ENCODE measurements at places on chromosomes 5 and 9. TPM values are rescaled to one million over a fixed set of nuclear protein-coding genes. Genes with fewer than 3 reads are reported as not detected.

- DNase-seq = no peak
Measured at GRCh38 chr5:94267350-94267899, 351.0 kb downstream of the KIAA0825 start.

- no peak for DNase-seq
Measured at GRCh38 chr5:122154910-122155309, 25.6 kb downstream of the ZNF474 start.

DNA sequence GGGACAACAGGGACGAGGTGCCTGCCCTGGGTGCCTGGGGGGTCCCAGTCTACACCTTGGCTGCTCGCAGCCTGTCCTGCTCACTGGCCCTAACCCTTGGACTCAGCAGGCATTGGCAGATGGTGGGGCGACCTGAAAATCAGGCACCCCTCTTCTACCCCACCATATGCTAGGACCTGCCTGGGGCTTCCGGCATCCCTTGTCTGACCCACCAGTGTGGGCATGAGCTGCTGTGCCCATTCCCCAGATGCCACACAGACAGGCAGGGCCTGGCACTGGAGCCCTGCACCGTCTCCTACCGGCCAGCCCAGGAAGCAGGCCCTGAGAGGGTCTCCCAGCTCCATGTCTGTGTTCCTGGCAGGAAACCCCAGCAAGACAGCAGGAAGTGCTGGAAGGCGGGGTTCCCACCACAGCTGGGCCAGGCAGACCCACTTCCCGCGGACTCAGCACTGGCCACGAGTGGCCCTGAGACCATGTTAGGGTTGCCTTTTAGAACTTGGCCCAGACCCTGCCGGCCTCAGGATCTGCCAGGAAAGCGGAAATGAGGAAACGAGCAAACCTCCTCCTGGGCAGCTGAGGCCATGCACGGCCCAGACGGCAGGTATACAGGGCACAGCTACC, 3.1 kb downstream of the NINJ1 start:
- no peak for DNase-seq

The FCN2 gene
- total RNA-seq = not detected

The RBM27 gene
- 18.8 TPM for total RNA-seq

The PRDM9 gene
- not detected for total RNA-seq

- DNase-seq = no peak
Measured at GRCh38 chr5:168313596-168314204, 22.3 kb downstream of the WWC1 start.

The ZSWIM6 gene
- total RNA-seq = 7.1 TPM

DNA sequence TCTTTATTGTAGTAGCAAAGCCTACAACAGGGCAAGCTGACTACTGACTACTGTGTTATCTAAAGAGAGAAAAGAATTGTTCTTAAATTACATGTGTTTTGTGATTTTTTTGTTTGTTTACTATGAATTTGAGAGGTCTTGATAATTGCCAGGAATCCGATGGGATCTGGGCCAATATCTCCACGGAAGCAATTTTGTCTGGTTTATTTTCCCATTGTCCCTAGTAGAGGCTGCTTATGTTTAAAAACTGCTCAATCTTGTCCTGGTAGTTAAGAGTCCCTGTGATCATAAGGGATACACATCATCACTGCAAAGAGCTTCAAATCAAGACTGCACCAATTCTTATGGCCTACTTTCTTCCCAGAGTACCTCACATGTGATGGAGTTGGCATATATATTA, 94.4 kb downstream of the GLDC start:
- DNase-seq = no peak

DNA sequence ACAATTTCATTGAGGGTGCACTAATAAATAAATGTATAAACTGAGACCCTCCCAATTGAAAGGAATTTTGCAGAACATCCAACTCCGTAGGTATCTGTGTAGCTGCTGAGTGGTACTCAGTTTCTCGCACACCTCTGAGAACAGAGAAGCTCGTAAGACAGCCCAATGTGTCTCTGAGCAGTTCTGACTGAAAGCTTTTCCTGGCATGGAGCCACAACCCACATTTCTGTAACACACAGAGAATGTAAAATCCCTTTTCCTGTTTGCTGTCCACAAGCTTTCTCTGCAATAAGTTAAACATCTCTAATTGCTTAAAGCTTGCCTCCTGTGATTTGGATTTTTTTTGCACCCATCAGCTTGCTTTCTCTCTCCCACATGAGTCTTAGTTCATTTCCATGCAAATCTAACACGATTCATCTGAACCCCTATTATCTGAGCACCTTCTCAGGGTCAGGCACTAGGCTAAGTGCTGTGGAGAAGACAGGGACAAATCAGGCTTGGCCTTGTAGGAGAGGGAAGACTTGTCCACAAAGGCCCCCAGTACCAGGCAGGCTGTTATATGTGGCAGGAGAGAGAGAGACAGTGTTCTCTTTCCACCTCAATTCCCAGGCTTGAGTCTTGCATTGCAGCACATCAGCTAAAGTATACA, 44.2 kb upstream of the COL15A1 start:
- no peak for DNase-seq

The TAF1L gene
- total RNA-seq = 0.05 TPM

DNA sequence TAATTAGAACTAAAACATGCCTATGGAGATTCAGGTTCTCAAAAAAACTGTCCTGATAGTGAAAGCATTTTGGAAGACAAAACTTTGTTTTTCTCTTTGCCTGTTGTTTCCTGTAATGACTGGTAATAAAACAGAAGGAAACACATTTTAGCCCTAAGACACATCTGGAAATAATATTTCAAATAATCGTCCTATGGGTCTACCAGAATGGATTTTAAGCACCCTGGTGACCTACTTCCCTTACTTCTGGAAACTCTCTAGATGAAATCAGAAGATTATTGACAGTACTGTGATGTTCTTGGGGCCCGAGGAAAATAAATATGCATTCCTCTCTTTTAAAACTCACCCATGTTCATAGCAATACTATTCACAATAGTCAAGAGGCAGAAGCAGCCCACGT, 110.1 kb upstream of the TLE4 start:
- DNase-seq = no peak

GRCh38 chr5:134209477-134210245, 16.2 kb downstream of the PPP2CA start:
- no peak for DNase-seq

DNA sequence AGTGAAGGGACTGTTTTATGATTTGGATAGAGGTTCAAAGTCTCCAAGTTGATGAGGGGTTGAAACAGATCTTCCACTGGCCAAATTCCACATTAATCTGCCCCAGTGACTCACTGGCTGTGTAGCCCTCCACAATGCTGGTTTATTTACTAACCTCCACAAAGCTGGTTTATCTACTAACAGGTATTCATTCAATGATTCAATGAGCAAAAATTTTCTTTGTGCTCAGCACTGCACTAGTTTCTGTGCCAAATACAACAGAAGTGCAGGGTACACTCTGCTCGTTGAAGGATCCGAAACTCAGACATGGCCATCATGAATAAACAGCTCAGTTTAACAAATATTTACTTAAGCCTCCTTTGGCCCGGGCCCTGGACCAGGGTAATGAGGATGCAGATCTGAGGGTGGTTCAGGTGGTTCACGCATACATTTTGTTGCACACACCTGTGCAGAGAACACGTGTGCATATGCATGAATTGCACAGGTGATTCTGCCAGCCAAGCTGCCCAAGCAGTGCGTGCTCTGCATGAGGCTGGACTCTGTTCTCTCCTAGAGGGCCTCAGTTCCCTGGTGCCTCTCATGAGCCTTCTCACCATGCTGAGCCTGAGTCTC, 71.0 kb downstream of the SH3PXD2B start:
- no peak for DNase-seq

GRCh38 chr9:127628758-127629467, 16.8 kb downstream of the STXBP1 start:
- no peak for DNase-seq

GRCh38 chr9:109574061-109574882, 76.2 kb upstream of the PTPN3 start:
- DNase-seq = no peak

GRCh38 chr5:148739023-148739422, 84.7 kb upstream of the HTR4 start:
- no peak for DNase-seq

- DNase-seq = no peak
Measured at GRCh38 chr9:130207241-130207992, 35.2 kb downstream of the NCS1 start.

The CDC20B gene
- 0.18 TPM for total RNA-seq

The GGTA1 gene
- total RNA-seq = not detected

The CXCL14 gene
- not detected for total RNA-seq

The YIPF5 gene
- total RNA-seq = 47.5 TPM

GRCh38 chr9:89358985-89359384, 40.7 kb downstream of the SECISBP2 start:
- DNase-seq = no peak

DNA sequence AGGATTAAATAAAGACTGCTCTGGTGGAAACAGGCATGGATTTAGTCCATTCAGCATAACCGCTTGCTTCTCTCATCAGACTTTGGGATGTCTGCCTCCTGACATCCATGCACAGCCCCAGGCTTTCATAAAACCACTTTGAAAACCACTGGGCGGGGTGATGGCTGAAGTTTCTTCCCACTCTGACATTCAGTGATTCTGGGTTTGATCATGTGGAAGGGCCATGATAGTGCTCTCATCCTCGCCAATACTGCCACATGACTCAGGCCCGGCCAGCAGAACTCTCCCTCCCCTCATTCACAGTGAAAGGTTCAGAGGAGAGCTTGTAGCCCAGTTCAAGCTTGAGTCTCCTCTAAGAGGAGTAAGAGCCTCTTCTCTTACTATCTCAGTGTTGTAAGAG, 29.6 kb upstream of the GLRA1 start:
- DNase-seq = no peak

DNA sequence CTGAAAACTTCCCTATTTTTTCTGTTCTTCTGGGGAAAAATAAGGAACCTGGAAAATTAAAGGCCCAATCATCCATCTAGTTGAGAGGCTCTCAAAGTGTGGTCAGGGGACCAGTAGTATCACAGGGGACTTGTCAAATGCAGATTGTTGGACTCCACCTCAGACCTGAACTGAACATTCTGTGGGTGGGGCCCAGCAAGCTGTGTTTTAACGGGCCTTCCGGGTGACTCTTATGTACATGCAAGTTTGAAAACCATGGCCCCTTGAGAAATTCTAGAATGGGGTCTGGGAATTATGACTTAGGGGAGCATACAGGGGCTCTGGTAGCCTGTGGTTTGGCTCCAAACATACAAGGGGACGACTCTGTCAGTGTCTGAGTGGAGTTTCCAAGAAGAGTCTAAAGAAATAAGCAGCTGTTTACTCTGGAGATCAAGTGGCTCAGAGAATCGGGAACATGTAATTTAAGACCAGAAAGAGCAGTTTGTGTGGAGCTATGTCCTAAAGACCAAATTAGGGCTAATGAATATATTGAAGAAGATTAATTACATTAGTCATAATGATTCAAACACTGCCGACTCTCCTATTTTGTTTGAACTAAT, 177.4 kb downstream of the SLC28A3 start:
- DNase-seq = no peak

The LEAP2 gene
- 3.2 TPM for total RNA-seq

All from activated CD4-positive, alpha-beta memory T cell treated with anti-CD3 and anti-CD28 coated beads, Interleukin-2, amount 10 ng/mL, durations not matched to agents 7 days and 5 days (primary cell).